ENCODE measurements at places on chromosomes 13 and 19.
A peak's percentile ranks its signal among the peaks of the same experiment; 100 is the strongest.

- no peak for DNase-seq
Measured at GRCh38 chr13:95865080-95865615, 188.1 kb downstream of the UGGT2 start.

DNA sequence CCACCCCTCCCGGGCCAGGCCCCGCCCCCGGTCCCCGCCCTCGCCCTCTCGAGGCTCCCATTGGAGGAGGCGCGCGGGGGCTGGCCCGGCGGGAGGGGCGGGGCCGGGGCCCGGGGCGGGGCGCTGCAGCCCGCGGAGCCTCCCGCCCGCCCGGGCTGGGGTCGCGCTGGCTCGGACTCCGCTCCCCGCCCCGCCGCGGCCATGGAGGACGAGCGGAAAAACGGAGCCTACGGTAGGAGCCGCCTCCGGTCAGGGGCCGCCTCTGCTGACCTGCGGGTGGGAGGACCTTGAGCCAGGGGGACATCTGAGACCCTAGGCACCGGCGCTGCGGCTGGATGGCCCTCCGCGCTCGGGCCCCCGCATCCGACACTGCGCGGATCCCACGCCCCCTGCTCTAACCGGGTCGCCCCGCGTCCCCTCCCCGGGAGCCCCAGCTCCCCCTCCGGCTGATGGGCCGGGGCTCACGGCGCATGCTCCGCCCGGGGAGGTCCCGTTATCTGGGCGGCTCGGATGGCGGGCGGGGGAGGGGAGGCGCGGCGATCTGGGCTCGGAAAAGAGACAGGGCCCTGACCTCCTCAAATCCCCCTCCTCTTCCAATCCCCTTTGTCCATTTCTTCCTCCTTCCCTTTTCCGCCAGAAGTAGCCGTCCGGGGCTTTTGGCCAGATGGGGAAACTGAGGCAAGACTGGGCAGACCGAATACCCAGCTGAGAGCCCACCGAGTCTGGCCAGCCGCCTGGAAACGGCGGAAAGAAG is 15.4 kb upstream of the AP1M2 start:
- DNase-seq = peak; percentile 83

GRCh38 chr13:103810026-103810425 is 743.8 kb upstream of the SLC10A2 start:
- no peak for DNase-seq

DNA sequence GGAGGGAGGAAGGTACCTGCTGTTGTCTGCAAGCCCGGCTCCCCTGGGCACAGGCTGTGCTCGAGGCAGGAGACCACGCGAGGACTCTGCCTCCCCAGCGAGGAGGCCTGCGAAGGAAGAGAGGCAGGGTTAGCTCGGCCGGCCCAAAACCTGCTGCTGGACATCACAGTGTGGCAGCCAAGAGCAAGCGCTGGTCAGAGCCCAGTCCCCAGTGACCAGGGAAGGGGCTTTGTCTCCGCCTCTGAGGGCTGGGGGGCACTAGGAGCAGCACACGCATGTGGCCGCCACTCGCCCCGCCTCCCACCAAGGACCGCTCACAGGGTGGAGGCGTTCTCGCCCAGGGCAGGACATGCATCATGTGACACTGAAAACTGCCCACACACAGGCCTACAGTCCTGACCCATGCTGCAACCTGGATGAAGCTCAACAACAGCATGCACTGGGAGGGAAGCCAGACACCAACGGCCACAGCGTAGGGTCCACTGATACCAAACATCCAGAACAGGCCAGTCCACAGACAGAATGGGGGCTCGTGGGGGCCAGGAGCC is 8.5 kb downstream of the MIER2 start:
- DNase-seq = no peak

- no peak for DNase-seq
Measured at GRCh38 chr19:6820237-6820636, 47.7 kb downstream of the VAV1 start.

GRCh38 chr19:52941941-52942385 is 18.7 kb upstream of the ZNF888 start:
- no peak for DNase-seq

DNA sequence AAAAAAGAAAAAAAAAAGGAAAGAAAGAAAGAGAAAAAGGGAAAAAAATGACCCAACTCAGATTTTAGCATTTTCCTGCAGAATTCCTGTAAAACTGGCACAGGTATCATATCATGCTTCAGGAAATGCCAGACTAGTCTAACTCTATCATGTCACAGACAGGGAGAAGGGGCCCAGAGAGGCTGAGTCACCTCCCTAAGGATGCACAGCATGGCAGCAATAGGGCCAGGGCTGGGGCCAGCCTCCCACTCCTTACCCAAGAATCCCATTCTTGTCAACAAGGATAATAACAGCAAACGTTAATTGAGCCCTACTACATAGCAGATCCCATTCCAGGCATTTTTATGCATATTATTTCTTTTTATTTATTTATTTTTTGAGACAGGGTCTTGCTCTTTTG is 8.5 kb downstream of the GPR4 start:
- DNase-seq = no peak

DNA sequence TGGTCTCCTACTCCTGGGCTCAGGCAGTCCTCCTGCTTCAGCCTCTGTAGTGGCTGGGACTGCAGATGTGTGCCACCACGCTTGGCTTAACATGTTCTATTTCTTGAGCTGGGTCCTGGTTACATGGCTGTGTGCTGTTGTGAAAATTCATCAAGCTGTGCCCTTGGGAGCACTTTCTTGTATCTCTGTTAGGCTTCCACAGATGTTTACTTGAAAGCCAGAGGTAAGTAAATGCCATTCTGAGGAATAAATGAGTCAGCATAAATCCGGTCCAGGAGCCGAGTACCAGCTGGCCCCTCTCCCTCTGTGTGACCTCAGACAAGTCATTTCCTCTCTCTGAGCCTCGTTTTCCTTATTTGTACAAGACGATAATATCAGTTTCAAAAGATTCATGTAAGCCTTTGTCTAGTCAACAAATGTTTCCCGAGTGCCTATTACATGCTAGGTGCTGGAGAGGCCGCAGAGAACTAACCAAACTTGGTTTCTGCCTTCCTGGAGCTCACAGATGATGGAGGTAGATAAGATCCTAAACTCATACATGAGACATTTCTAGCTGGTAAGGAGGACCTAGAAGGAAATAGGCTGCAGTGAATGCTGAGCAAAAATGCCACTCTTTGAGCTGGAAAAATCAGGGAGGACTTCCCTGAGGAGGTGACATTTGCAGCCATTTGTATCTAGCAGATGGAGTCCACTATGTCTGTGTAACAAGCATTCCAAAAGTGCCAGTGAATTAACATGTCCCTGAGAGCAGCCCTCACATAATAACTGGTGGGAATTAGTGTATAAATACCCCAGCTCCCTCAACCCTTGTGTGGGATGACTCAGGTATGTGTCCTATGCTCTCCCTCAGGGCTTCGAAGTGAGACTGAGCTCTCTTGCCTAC is 2.7 kb upstream of the RASAL3 start:
- DNase-seq = no peak

DNA sequence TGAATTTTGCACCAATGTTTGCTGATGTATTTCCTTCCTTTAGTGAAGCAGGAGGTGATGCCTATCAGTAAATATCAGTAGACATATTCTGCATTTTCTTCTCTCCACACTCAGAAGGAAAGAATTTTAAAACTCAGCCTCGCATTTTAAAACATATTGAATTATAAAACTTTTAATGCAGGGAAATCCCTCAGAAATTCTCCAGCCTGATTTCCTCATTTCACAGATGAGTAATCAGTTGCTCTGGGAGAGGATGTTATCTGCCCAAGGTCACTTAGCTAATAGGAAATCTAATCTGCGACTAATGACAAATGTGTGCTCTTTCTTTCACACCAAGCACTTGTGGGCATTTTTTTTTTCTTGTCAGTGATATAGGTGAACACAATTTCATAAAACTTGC is 320.6 kb downstream of the ITGBL1 start:
- no peak for DNase-seq

GRCh38 chr19:55289117-55289796 is 5.5 kb downstream of the BRSK1 start:
- DNase-seq = no peak

DNA sequence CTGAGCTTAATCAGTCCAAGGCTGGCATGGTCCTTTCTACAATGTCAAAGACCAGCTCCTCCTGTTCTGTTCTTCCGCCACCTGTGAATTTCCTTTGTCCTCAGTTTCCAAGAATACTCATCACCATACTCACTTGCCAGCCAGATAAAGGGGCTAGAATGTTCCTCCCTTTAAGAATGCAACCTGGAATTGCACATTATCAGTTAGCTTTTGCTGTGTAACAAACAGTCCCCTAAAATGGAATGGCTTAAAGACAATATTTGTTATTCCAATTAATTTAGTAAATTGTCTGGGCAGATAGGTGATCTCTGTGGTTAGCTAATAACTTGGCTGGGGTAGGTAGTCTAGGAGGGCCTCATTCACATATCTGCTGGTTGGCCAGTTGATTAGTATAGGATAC is 36.0 kb downstream of the VAV1 start:
- no peak for DNase-seq

DNA sequence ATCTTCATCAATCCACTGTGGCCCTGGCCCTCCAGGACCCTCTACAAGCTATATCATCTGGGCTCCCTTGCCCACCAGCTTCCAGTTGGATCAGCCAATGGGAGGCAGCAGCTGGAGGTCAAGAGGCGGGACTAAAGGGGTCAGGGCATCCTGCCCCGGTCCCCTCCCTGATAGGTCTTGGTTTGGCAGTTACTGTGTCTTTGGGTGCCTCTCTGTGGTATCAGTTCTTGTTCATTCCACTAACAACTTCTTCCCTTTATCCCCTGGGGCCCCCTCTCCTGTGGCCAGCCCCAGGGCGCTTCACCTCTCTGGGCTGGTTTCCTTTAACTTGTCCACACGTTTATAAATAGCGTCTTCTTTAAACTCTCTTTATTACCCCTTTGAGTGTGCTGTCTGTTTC is 83.6 kb downstream of the DCT start:
- DNase-seq = no peak

DNA sequence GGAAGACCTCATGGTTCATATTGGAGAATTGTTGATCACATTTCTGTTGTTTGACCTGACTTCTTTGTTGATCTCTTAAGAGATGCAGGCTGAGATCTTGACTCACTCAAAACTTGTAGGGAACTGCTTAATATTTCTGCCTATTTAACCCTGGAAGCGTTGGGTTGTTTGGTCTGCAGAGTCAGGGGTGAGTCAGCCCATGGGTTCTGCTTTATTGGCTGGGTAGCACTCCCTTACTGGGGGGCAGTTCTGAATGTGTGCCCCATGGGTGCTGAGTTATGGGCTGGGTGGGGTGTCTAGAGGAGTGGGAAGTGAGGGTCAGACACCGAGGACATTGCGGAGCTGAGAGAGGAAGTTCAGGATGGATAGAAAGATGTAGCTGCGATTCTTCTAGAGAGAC is 87.9 kb downstream of the LRCH1 start:
- no peak for DNase-seq

- DNase-seq = peak; percentile 14
Measured at GRCh38 chr13:77448689-77449088, 86.8 kb upstream of the SCEL start.

GRCh38 chr13:111080642-111081041 is 34.5 kb upstream of the ARHGEF7 start:
- DNase-seq = no peak

- peak; percentile 49 for DNase-seq
Measured at GRCh38 chr13:48571126-48571913, 38.4 kb upstream of the RCBTB2 start.
